Activated effector memory CD4-positive, alpha-beta T cell treated with anti-CD3 and anti-CD28 coated beads, Interleukin-2, amount 50 U/mL, for 16 hours (primary cell): ENCODE measurements at places on chromosomes 3 and 15.

DNA sequence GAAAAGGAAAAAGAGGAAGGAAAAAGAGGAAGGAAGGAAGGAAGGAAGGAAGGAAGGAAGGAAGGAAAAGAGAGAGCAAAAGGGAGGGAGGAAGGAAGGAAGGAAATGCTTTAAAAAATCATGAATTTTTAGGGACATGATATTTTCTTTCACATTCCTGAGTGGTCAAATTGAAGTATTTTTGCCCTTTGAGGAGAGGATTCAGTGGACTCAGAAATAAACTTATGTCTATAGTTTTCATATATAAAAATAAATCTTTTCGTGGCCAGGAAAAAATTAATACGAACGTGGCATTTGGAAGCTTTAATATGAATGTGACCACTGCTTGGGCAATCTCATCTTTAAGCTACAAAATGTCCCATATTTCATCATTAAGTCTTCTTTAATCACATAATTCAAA, 183.0 kb upstream of the TMCO5A start:
- DNase-seq = no peak

- DNase-seq = no peak
Measured at GRCh38 chr3:194537732-194538247, 51.0 kb upstream of the ATP13A3 start.

DNA sequence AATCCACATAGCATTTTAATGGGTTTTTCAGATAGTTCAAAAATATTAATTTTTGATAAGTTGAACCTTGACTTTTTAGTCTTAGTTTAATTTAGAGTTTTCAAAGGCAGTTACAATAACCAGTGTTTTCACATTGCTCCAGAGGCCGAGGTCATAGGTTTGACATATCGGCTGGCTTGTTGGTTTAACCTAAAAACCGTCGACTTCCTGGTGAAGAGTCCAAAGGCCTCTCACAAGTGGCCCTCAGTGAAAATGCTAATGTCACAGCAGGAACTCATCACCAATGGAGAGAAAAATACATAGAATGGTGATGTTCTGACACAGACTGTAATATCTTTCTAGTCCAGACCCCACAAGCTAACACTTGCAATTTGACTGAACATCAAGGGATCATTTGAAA, 642.3 kb downstream of the PLOD2 start:
- DNase-seq = no peak

- no peak for DNase-seq
Measured at GRCh38 chr15:71538181-71538580, 272.2 kb upstream of the NR2E3 start.

DNA sequence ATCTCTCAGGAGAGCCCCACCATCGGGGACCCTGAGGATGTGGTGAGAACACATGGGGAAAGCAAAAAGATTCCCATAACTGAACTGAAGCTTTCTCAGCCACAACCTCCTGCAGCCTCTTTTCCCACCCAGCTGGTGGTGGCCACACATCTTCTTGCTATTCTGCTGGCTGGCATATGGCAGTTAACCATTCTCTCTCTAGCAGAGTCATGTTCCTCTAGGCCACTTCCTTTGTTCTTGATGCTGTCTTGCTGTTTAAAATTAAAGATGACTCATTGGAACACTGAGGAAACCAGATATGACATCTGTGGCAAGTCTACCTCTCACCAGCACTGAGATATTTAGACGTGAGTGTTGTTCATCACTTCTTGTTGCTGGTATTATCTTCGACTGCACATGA, 180.3 kb upstream of the ROBO2 start:
- no peak for DNase-seq

DNA sequence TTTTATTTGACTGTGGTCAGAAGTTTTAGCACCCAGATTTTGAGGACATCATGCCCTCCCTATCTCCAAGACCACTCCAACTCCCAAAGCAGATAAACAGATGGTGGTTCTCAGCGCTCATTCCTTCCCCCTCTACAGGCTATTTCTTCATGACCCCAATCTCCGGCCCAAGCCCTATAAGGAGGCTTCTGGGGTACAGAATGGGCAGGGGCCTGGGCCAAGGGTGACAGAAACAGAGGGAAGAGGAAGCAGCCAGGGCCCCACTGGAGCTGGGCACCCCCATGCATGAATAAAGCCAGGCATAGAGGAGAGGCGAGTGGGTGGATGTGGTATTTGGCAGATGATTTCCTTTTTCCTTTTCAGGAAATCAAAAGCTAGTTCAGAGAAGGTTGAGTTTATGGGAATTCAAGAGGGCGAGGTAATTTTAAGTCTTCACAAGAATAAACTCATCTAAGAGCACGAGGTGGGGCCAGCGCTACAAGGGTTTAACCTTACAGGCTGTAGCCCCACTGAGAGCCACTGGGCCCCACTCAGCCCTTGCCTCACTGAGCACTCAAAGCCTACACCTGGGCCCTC, 104.8 kb upstream of the HERC1 start:
- peak; percentile 60 for DNase-seq

DNA sequence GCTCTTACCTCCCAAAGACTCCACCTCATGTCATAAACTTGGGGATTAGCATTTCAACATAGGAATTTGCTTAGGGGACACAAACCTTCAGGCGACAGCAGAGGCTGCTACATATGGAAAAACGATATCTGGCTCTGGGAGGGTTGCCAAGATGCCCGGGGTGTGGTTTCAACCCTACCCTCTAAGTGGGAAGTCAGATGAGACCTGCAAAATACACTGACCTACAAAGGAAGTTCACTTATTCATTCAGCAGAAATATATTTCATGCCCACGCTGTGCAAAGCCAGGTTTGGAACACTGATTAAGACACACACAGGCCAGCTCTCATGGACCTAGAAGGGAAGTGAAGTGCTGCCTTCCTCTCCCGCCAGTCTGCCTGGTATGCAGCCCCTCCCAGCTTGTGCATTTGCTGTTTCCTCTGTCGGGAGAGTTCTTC, 239.3 kb downstream of the FEZF2 start:
- DNase-seq = no peak

DNA sequence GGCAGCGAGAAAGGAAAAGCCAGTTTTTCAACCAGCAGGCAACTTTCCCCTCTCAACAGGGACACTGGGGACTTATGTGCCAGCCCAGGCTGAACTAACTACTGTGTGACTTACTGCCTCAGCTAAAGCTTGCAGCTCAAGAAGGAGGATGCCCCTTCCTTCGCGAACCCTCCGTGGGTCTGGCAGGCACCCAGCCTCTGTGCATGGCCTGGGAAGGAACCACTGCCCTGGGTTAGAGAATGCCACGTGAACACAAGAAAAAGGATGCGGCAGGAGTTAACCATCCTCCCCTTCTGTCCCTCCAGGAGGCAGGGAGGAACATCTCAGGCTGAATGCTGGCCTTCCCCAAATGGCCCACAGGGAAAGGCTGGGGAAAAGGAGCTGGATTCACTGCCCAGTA, 29.0 kb downstream of the CHDH start:
- DNase-seq = peak; percentile 55

GRCh38 chr3:154690413-154690812, 260.4 kb upstream of the GPR149 start:
- no peak for DNase-seq

DNA sequence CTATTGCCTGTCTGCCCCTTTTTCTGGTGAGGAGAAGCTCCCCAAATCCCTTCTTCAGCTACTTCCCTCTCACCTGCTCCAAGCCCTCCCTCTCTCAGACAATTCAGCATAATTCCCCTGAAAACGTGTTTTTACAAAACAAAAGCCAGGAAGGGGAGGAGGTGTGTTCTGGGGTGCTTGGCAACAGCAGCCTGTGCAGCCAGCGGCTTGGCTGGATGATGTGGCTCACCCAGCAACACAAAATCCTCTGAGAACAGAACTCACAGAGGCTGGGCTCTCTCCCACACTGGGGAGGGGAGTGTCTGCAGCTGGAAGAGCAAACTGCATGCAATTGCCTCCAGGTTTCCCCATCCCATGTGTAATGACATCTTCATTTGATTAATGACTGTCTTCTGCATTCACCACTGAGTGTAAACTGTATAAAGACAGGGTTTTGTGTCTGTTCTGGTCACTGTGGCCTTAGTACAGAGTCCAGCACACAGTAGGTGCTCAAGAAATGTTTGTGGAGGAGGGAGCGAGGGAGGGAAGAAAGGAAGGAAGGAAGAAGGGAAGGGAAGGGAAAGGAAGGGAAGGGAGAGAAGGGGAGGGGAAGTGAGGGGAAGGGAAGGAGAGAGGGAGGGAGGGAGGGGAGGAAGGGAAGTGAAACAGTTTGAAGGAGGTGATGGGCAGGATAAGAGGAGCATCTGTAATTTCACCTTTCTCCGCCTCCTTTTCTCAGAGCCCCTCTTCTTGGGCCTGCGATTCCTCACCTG, 70.1 kb upstream of the GLCE start:
- DNase-seq = no peak

- DNase-seq = no peak
Measured at GRCh38 chr15:90697175-90697574, 20.0 kb upstream of the BLM start.

DNA sequence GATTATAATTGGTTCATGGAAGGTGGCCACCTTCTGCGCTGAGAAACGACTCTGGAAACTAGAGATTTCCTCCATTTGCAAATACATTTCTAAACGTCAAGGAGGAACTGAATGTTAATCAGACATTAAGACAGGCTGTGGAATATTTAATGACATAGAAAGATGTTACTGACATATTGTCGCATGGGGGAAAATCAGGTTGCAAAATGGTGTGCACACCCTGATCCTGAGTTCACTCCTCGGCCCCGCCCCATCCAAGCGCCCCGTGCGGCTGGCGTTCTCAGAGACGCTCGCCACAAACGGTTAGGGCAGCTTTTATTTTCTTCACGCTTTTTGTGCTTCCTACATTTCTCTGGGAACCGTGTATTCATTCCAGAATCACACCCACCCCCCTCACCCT, 10.7 kb downstream of the H1-8 start:
- no peak for DNase-seq

DNA sequence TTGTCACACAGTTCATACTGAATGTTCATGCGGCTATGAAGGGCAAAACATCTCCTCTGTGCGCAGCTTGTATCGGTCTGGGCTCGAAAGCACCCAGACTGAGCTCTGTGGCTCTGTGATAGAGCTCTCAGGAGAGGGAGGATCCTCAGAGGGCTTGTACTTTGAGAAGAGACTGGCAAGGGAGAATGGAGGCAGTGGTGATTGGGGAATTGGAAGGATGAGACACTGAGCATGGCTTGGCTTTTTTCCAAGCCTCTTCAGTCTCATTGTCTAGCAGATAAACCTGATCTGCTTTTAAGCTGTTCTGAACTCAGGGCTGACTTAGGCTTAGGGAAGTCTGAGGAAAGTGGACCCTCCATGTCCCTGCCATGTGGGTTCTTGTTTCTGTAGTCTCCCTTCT, 43.0 kb downstream of the RAD54L2 start:
- no peak for DNase-seq

- DNase-seq = no peak
Measured at GRCh38 chr3:133805384-133805701, 272 bp upstream of the SRPRB start.

GRCh38 chr3:187131981-187132380, 7.3 kb downstream of the RPL39L start:
- DNase-seq = no peak

- no peak for DNase-seq
Measured at GRCh38 chr3:114452256-114452655, 158.4 kb downstream of the TIGIT start.

- no peak for DNase-seq
Measured at GRCh38 chr3:34017757-34018156, 219.3 kb downstream of the PDCD6IP start.

- no peak for DNase-seq
Measured at GRCh38 chr15:92817339-92817886, 82.7 kb upstream of the CHD2 start.

DNA sequence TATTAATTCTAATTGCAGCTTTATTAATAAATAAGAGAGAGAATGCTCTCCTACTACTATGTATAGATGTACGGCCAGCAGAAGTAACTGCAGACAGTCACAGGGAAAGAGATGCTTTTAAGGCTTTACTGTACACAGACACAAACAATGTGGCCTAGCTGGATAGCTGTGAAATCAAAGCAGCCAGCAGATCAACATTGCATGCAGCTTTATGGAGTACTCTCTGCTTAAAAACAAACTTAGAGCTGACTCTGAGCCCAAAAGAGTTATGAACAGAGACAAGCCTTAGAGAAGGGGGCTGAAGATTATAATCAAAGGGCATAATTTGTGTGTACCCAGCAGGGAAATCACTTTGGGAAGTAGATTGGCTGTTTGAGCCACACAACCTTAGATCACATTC, 47.2 kb downstream of the CADM2 start:
- no peak for DNase-seq

- DNase-seq = no peak
Measured at GRCh38 chr15:88342666-88343065, 86.1 kb upstream of the NTRK3 start.

DNA sequence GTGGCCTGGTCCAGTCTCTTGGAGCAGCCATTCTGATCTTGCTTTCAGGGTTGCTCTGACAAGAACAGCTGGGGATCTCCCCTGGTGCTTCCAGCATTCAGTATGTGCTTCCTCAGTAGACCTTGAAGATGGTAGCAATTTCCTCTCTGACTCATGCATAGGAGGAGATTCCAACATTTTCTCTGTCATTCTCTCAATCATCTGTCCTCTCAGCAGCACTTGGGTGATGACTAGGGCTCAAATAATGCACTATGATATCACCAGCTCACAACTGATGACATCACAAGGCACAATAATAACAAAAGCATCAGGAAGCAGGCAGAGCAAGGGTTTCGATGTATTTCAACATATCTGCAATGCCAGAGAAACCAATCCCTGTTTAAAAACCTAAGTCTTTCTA, 52.7 kb downstream of the NFKBIZ start:
- no peak for DNase-seq

- no peak for DNase-seq
Measured at GRCh38 chr3:65265942-65266590, 578.3 kb upstream of the ADAMTS9 start.

DNA sequence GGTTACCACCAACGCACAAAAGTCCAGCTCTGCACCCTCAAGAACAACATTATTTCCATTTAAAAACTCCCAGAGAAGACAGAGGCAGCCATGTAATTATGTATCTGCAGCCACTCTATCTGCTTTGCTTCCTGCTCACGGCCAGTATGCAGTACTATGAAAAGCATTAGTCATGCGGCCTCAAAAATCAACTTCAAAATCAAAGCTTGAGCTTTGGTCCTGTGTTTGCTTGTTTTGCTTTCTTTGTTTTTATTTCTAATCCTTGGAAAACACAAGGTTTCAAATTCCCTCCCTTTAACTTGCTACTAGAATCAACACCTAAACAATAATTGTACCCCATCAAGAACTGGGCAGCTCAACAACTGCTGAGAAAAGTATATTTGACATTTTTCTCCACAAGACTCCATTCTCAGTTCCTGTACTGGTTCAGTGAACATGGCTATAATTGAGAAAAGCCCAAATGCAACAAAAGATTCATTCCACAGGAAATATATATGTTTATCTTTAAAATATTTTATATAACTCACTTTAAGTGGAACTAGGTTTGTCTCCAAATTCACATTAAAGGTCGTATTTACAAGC, 37.6 kb downstream of the GBE1 start:
- DNase-seq = no peak

- DNase-seq = no peak
Measured at GRCh38 chr3:43726521-43726920, 35.8 kb downstream of the ABHD5 start.

- DNase-seq = no peak
Measured at GRCh38 chr3:184786280-184786941, 25.6 kb upstream of the VPS8 start.

- no peak for DNase-seq
Measured at GRCh38 chr15:52255935-52256334, 39.7 kb downstream of the MYO5C start.

- DNase-seq = no peak
Measured at GRCh38 chr15:58182460-58183163, 44.4 kb downstream of the AQP9 start.

- no peak for DNase-seq
Measured at GRCh38 chr3:195033531-195034091, 237.3 kb downstream of the XXYLT1 start.
